ENCODE measurements at places on chromosomes 6 and 20. TPM values are rescaled to one million over a fixed set of nuclear protein-coding genes. Genes with fewer than 3 reads are reported as not detected.

The OR12D3 gene
- not detected for total RNA-seq

The HMGCLL1 gene
- total RNA-seq: 4.8 TPM

The FABP7 gene
- 31.6 TPM for total RNA-seq

The PDSS2 gene
- total RNA-seq: 10.8 TPM

The ARMH2 gene
- total RNA-seq: not detected

Data from skin of body (tissue), 3 donors.